ENCODE measurements at places on chromosomes 6 and 20.

- peak; percentile 53 for DNase-seq
Observed at GRCh38 chr6:33082702-33083101, 6.9 kb downstream of the HLA-DPB1 start.

DNA sequence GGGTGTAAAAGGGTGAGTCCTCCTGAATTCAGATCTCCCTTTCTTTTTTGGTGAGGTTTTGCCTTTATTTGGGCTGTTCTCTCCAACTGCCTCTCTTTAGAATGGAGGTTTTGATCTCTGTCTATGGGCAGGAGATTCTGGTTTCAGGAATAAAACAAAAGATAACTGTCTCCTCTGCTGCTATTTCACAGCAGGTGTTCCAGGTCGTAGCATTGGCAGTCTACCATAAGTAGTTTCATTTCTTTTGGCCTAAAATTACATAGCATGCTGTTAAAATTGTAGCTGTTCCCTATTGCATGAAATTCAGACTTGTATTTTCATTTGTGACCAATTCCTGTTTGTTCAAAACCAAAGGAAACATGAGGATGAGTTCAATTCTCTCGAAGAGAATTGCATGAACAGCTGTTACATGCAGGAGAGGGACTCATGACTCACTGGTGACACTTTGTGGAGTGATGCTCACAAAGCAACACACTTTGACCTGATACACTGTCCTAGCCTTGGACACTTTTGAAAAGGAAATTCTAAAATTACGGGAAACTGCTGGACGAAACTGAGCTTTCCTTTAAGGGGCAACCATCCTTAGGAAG is 76.8 kb upstream of the SIRPG start:
- peak; percentile 11 for DNase-seq

DNA sequence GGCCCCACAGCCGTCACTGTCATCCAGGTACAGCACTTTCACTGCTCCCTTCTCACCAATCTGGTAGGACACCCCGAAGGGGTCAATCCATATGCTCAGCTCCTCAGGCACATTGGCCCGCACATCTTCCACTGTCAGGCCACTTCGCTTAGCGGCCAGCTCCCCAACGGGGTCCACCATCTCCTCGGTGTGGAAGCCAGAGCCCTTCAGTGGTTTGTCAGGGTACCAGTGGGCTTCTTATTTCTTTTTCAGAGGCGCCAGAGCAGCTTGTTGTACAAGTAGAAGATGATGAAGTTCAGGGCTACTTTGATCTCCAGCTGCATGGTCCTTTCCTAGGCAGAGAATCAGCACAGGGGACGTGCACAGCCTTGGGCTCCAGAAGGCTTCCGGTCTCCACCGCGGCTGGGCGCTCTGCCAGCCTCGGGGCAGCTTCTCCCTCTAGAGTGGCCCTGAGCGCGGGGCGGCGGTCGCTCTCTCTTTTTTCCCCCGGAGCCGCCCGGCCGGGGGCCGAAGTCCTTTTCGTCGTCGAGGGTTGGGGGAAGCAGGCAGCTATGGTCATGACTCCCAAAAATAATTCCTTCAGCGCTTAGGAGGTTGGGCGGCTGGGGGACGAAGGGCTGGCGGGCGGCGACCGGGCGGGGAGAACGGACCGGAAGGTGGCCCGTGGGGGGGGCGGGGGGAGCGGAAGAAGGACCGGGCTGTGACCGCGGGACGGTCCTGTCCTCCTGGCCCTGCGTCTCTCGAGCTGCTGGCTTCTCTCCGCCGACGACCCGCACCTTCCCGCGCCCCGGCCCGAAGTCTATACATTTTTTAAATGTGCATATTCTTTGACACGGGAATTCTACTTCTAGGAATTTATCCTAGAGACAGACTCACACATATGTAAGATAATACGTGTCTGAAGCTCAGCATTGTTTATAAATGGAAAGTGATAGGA is 6.5 kb upstream of the ZSCAN9 start:
- peak; percentile 48 for DNase-seq

- no peak for DNase-seq
Observed at GRCh38 chr6:8335896-8336295, 99.4 kb downstream of the SLC35B3 start.

- no peak for DNase-seq
Observed at GRCh38 chr20:43744966-43745730, 18.3 kb upstream of the GTSF1L start.

DNA sequence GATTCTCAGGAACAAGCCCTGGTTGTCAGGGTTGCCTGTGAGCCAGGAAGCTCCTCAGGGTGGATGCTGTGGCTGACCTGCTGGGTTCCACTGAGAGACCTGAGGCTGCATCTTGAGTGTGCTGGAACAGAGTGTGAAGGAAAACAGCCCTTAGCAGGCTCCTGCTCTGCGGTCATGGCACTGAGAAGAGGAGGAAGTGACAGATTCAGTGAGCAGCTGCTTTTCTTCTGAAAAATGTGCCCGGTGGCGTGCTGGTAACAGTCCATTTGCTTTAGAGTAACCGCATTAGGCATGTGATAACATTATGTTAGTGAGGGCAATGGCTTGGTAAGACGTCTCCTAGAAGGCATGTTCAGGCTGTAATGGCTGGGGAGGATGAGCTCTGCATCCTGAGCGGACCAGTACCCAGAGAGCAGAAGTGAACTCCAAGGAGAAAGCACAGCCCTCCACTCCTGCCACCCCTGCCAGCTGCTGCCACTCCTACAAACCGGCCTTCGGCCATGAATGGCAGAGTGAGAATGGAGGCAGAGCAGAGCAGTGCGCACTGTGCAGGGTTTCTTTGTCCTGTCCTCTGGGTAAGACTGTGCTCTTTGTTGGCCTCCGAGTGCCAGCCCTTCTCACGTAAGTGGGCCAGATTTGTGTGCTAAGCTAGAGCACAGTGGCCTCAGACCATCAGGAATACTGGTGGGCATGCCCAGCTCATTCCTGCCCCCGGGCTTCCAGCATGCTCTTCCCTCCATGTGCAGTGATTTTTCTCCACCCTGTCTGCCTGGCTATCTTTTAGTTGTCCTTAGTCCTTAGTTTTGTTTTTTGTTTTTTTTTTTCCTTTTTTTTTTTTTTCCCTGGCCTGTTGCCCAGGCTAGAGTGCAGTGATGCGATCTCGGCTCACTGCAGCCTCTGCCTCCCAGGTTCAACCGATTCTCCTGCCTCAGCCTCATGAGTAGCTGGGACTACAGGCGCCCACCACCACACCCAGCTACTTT is 98.1 kb upstream of the VSTM2L start:
- no peak for DNase-seq

DNA sequence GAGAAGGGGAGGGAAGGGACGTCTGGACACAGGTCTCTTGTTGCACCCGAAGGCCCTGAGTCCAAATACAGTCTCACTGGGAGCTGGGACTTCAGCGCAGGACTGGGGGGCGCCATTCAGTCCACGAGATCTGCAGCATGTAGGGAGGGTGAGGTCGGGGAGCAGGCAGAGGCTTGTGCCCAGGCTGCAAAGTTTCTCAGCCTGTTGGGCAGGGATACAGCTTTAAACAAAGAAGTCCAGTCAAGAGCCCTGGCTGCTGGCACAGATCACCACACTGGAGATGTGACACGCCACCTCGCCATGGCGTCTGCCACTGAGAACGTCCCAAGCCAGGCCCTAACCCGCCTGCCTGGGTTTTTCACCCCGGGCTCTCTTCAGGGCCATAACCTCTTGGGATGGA is 256.6 kb downstream of the DLL1 start:
- DNase-seq = no peak

GRCh38 chr6:124676033-124676432 is 286.2 kb upstream of the RNF217 start:
- DNase-seq = no peak

- DNase-seq = no peak
Observed at GRCh38 chr6:107666084-107666980, 157.8 kb downstream of the SCML4 start.

- peak; percentile 42 for DNase-seq
Observed at GRCh38 chr6:144063744-144064401, 31.5 kb downstream of the SF3B5 start.

DNA sequence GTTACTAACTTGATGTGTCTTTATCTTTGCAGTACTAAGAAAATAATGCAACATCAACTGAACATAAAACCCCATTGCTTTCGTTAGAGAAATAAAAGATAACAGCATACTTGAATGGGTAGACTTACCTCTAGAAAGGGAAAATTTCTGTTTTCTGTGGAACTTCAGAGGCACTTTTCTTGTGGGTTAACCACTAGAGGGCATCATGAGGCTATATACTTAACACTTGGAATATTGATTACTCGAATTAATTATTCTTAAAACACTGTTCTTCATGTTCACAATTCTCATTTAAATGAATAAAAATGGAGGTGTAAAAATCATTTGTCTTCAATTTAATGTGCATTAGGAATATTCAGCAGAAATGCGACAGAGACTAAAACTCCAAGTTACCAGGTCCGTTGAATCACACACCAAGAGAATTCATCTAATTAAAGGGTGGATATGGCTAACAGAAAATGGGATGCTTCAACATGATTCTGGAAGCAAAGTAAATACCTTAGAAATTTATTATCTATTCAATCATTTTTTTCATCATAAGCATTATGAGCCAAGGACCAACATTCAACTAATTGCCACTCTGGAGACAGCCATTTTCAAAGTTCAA is 330.8 kb upstream of the PREP start:
- peak; percentile 36 for DNase-seq

DNA sequence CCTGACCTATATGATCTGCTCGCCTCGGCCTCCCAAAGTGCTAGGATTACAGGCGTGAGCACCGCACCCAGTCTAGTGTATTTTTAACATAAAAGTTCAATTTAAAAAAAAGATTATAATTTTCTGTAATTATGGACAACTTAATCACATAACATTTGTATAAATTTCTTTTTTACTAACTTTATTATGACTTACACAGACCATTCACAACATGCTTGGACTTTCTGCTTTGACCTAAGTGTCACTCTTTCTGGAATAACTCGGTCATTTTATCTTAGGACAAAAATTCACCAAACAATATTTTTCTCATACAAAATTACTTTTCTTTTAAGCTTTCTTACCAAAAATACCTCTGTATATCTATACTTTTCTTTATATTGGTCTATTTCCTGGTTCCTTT is 15.4 kb upstream of the IL22RA2 start:
- peak; percentile 21 for DNase-seq

- no peak for DNase-seq
Observed at GRCh38 chr6:113351173-113351834, 505.8 kb upstream of the MARCKS start.

GRCh38 chr6:7232351-7232750 is 80.6 kb downstream of the SSR1 start:
- DNase-seq = no peak

- no peak for DNase-seq
Observed at GRCh38 chr20:39799366-39799965, 837.3 kb downstream of the DHX35 start.

- no peak for DNase-seq
Observed at GRCh38 chr6:11412616-11413015, 124.9 kb upstream of the TMEM170B start.

DNA sequence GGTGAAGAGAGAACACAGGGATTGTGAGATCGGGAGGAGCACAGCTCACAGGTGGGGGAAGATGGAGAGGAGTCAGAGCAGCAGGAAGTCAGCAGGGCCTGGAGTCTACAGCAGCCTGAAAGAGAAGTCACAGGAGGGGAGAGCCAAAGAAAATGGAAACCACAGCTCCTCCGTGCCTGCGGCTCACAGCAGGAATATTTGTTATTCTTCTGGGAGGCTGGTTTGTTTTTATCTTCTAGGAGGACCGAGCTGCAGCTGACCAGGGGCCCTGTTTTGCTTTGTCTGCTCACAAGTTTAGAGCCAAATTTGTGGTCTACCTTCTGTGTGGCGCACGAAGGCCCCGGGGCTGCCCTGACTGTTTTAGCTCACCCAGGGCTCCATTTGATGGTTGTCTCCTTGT is 81.8 kb downstream of the CLIC5 start:
- DNase-seq = no peak

GRCh38 chr6:13378669-13379590 is 50.6 kb upstream of the TBC1D7 start:
- no peak for DNase-seq

- no peak for DNase-seq
Observed at GRCh38 chr6:6661684-6662083, 73.2 kb downstream of the LY86 start.

DNA sequence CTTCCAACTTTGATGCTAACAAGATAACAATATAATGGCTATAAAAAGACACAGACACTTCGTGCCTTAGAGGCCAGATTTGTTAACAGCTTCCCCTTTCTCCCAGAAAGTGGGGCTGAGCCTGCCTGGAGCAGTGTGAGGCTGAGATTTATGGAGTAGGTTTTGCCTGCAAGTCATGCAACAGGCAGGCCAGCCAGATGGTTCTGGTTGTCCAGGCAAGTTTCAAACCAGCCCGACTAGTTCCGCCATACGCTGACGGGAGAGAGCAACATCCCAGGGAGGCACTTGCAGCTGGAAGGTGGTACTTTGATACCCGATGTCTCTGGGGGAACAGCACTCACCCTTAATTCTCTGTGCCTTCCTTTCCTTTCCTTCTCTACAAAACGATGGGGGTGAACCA is 81.3 kb upstream of the NAA20 start:
- DNase-seq = no peak

GRCh38 chr20:4674672-4675071 is 47.0 kb upstream of the PRND start:
- no peak for DNase-seq

DNA sequence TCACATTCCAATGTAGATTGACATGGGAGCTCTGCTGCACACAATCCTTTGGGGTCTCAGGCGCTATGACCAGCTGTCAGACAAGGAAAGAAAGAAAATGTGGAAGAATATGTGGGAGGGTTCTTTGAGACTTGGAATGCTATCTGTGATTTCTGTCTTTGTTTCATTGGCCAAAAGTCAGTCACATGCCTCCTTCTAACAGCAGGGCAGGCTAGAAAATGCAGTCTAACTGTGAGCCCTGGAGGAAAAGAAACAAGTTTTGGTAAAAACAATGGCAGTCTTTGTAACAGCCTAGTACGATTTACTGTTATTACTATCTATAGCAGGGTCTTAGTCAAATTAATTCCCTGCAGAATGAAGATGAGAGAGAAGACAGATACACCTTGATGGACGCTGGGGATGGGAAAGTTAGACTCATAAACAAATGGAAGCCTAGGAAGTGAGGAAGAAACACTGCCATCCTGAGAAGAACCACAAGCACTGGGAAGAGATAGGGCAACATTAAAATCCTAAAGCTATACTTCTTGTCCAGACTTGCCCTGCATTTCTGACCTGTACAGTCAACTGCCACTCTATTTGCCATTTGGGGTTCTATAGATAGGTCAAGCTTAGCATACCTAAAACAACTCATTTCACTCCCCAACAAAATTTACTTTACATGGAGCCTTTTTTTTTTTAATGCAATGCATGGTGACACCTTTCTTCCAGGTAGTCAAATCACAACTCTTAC is 833.0 kb downstream of the KIF16B start:
- no peak for DNase-seq
